ENCODE measurements at places on chromosomes 2 and 18.

- DNase-seq: no peak
Measured at GRCh38 chr2:207830778-207831438, 61.2 kb upstream of the FZD5 start.

- no peak for DNase-seq
Measured at GRCh38 chr18:35019933-35020332, 21.3 kb upstream of the MAPRE2 start.

DNA sequence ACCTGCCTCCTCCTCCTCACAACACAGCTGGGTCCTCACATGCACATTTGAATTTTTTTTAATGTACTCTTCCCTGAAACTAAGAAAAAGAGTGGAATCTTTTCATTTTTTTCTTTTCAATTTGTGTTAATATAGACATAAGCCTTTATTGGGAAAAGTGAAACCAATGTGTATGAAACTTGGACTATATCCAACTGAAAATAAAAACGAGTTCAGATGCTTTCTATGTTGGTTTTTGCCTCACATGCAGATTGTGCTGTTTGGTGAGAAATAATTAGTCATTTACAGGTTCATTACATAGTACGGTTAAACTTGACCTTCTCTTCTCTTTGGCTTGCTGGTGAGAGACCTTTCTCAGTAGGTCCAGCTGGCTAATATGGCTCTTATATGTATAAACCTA lies 515.2 kb upstream of the FANCL start:
- DNase-seq: no peak

- DNase-seq: no peak
Measured at GRCh38 chr2:222039821-222040220, 259.0 kb downstream of the PAX3 start.

- no peak for DNase-seq
Measured at GRCh38 chr18:2459886-2460285, 111.4 kb downstream of the METTL4 start.

DNA sequence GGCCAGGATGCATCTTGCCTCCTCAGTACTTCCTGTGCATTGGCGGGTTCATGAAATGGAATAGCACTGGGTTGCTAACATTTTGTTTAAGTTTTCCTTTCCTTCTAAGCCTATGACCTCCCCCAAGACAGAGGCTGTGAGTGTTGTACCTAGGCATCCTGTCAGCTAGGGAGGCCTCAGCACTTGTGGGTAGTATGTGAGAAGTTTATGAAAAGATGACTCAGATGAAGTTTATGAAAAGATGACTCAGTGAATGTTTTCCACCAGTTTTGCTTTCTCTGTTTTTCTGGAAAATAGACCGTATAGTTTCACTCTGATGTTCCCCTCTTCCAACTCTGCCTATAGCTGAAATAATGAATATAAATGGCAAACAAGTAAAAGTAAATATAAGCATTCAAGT lies 412.9 kb downstream of the TMEM182 start:
- DNase-seq: no peak

DNA sequence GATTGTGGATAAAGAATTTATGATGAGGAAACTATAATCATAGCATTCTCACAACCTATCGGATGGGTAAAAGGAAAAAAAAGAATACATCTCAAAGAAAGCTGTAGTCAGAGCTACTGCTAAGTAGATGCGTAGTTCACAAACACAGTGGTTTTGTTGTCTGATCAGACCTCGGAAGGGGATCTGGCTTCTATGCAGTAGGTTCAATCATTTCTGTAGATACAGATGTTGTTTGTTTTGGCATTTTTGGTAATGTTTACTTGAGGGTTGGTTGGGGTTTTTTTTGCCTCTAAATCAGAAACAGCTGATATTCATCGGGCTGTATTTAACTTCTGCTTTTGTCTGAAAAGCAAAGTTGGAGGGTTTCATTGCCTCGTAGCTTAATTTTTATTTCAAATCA lies 42.1 kb downstream of the NPAS2 start:
- DNase-seq: no peak

DNA sequence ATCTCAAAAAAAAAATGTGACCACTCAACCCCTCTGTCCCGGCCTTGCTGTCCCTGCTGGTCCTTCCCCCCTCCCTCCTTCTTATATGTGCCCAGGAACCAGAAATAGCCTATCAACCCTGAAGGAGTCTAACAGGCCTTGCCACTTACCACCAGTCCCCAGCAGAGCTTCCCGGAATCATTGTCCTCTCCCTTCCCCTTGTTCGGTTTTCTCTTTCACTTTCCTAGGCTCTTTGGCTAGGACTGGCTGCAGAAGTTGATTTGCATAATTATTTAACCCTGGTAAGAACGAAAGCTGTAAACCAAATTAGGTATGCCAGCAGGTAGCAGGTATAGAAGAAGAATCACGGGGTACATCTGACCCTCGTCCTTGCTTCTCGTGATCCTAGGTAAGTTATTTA lies 72.6 kb upstream of the ZNF532 start:
- no peak for DNase-seq

DNA sequence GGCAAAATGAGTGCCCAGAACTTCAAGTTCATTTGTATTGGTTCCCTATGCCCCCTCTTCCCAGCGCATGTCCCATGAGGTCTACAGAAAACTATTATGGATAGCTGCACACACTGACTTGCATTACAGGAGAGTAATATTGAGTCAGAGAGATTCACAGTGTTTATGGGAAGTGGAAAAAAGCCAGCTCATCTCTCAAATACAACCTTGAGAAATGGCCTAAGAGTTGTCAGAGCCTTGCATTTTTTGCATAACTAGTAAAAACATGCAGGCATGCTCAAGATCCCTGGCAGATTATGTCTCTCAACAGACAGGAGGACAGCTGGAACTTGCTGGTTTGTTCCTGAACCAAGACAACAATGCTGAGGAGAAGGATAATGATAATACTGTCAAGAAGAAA lies 1292.8 kb downstream of the DSC3 start:
- no peak for DNase-seq

DNA sequence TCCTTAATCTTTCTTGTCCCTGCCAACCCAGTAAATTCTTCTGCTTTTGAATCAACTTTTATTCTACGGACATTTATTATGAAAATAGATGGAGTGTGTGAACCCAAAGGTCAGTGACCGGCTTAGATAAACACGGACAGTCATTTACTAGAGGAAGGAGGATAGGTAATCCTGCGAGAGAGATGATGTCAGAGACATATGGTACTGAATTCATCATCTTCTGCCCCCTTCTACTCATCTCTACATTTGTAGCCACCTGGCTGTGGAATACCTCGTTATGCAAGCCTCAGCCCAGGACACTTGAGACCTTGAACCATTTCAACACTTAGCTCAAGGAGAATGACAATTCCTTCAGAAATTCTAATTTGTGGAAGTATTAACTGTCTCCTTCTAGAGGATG lies 443.6 kb downstream of the TDRD15 start:
- no peak for DNase-seq

GRCh38 chr18:80202264-80202998 lies 44.9 kb downstream of the PARD6G start:
- DNase-seq: no peak

DNA sequence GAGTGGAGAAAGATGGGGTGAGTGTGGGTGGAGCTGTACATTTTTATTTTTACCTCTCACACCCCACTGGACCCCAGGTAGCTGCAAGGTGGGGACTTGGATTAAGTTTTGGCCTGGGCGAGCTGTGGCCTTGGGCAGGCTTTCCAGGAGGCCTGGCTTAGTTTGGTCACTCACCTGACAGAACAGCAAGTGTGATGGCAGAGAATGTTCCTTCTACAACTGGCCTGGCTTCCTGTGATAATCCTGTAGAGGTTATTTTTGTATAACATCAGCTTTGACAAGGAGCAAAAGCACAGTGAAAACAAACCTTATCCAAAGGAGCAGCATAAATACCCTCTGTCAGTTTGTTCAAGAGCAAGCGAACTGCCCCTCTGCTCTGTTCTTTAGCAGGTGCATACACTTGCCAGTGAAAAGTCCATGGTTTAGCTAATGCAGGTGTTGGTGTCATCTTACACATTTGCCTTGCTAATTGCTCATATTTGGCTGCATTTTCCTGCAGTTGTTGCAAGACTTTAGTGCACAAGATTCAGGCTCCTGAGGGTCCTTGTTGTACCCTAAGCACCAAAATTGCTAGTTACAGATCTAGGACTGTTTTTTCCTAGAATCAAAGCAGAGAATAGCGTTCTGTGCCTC lies 6.3 kb downstream of the THNSL2 start:
- no peak for DNase-seq

GRCh38 chr2:97844311-97844859 lies 131.0 kb downstream of the ZAP70 start:
- no peak for DNase-seq

DNA sequence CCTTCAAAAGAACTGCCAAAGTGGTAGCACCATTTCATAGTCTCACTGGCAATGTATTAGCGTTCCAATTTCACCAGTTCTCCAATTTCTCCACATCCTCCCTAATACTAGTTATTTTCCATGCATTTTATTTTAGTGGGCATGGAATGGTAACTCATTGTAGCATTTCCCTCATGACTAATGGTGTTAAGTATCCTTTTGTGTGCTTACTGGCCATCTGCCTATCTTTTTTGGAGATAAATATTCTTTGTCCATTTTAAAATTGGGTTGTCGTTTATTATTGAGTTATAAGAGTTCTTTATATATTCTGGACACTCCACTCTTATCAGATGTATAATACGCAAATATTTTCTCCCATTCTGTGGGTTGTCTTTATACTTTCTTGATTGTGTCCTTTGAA lies 107.1 kb downstream of the THADA start:
- DNase-seq: no peak

GRCh38 chr2:14425869-14426268 lies 206.6 kb upstream of the LRATD1 start:
- DNase-seq: no peak

DNA sequence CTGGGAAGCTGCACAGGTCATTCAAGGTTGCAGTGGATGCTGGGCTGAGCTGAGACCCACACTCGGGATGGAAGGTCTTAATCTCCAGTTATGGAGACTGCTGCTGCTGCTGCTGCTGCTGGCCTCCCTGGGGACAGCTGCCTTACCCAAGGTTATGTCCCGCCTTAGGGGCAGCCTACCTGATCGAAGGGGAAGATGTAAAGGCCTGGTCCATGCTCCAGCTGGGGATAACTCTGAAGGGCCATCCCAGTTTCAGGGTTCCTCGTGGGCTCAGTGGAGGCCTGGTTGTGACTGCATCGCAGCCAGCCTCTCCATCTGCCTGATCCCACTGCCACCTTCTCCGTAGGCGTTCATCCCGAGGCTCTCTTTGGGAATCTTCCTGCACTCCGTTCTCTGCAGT lies 33.0 kb downstream of the RHOB start:
- no peak for DNase-seq

DNA sequence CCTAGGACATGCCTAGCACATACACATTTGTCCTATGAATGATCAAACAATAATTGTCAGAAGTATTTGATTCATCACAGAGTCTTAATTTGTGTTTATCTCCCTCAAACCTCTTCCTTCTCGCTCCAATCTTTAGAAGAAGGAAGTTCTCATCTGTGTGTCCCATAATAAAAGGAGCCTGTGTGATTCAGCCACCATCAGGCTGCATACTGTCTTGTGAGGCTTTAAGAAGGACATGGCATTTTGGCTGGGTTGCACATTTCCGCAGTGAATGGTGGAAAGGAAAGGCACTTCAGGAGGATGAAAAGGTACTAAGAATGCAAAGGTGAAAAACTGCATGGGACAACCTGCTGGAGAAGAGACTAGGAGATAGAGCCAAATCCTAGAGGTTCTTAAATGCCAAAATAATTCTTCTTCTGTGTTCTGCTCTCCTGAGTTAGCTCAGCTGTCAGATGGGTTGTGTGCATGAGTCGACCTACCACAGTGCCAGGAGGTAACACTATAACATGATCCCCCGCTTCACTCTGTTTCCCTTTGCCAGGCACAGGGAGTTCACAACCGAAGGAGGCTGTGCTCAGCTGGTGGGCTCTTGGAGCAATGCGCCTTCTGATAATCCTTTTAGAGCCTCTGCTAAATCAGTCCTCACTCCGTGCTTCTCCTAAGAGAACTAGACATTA lies 120.1 kb downstream of the IRS1 start:
- DNase-seq: no peak

DNA sequence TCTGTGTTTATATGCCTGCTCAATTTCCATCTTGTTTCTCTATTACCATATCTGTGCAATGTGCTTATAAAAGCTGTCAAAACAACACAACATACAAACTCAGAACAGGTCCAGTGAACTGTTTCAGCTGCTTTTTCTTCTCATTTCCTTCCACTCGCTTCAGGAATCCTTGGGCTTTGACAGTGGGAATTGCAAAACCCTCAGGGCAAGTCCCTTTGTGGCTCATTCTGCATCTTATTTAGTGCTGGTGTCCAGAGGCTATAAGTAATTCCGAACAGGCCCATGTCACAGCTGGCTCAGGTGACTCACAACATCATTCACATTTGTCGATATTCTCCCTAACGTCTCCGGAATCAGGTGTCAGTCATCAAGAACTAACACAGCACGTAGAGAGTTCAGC lies 309.9 kb upstream of the ZNF521 start:
- no peak for DNase-seq

GRCh38 chr2:8487461-8487932 lies 194.4 kb upstream of the ID2 start:
- peak; percentile 13 for DNase-seq

DNA sequence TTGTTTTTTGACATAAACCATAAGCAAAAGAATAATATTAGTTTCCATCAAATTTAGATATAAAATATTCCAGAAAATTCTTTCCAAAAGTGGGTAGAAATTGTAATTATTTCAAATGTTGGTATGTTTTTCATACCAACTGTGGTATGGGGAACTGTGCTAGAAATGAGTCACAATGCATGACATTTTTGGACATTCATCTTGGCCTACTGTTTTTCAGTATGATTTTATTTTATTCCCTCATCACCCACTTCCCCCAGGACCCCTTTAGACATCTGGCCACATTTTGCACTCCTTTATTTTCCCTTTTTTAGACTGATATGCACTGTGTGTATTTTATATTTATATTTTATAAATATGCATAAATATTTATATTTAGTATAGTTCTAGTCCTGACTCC lies 97.1 kb downstream of the DPP4 start:
- no peak for DNase-seq

GRCh38 chr2:68974251-68974650 lies at the start of gene GKN1:
Gene GKN1, plus strand, starts transcription at chr2:68974636. Its CDS starts 42 bp downstream, at chr2:68974678.
- no peak for DNase-seq

- DNase-seq: no peak
Measured at GRCh38 chr2:7209757-7210555, 292.7 kb downstream of the RNF144A start.

DNA sequence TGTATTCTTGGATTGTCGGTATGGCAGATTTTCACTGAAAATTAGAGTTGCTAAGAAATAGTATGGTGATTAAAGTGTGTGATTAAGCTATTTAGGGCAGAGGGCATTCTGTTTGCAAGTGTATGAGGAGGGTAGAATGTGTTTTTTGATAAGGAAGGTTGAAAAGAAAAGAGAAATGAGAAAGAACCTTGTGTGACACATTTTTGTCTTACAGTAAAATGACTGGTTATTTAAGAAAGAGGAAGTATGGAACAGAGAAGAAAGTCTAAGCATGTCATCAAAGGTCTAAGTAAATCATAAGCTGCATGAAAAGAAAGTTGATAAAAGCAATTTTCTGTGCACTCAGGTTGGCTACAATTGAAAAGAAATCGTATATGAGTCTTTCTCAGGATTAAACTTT lies 5.2 kb upstream of the RSAD2 start:
- no peak for DNase-seq

GRCh38 chr2:45743531-45744396 lies 92.3 kb downstream of the PRKCE start:
- no peak for DNase-seq
